ENCODE measurements at places on chromosomes 2 and 18.

- DNase-seq, result no peak
Observed at GRCh38 chr2:57759131-57759530, 287.5 kb upstream of the VRK2 start.

GRCh38 chr2:176508374-176508773 lies 239.1 kb downstream of the MTX2 start:
- peak; percentile 8 for DNase-seq

GRCh38 chr2:110748489-110748867 lies 16.1 kb downstream of the ACOXL start:
- peak; percentile 85 for DNase-seq

- no peak for DNase-seq
Observed at GRCh38 chr2:228762565-228762964, 508.5 kb downstream of the PID1 start.

GRCh38 chr2:234032279-234032856 lies 18.1 kb upstream of the SPP2 start:
- no peak for DNase-seq

DNA sequence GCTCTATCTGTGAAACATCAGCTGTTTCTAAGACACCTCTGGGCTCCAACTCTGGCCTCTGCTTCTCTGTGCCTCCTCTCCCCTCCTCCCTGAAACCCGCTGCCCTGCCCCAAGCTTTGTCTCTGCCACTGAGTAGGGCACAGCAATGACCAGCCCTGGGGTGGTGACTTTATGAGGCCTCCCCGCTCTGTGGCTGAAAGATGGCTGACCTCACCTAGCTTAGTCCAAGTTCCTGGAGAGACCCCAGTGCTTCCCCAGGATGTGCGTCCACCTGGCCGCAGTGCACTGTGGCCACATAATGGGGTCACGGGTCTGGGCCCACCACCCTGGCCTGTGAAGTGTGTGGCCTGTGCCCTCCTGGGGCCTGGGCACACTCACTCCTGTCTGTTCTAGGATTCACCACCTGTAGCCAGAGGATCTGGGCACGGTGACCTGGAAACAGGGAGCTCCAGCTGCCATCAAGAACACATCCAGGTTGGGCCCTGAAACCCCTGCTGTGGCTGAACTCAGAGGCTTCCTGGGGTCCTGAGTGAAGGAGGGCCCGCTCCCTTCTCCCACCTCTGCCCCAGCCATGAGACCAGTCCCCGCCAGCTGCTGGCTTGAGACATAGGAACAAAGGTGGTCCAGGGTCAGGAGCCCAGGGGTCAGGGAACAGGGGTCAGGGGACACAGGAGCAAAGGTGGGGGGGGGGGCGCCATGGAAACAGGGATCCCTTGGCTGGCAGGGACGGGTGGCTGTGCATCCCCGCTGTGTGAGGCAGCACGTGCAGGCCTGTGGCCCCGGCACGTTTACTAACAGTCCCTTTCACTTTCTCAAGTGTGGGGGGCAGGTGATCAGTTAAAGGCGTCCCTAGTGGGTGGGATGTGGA lies 29.3 kb upstream of the OTOS start:
- DNase-seq, result no peak

GRCh38 chr2:1675633-1676032 lies 68.7 kb downstream of the PXDN start:
- no peak for DNase-seq

DNA sequence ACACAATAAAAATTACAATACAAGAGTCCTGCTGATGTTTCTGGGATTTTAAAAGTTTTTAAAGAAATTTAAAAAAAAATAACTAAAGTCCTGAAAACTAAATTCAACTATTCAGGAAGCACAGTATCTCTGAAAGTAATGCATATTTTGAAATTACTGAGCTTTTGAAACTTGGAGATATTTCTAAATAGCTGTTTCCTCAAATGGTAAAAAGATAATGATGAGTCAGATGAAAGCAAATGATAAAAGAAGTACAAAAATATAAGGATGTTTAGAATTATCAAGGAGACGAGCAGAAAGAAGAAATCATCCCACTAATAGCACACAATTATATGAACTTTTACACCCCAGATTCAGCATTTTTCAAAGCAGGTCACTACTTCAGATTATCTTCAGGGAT lies 90.2 kb upstream of the SLC25A52 start:
- no peak for DNase-seq

GRCh38 chr2:97646977-97647376 lies 1.1 kb downstream of the COX5B start:
- DNase-seq, result no peak

- no peak for DNase-seq
Observed at GRCh38 chr18:9474108-9474982, 968 bp upstream of the RALBP1 start.

GRCh38 chr2:109295781-109296117 lies 166.7 kb downstream of the SH3RF3 start:
- no peak for DNase-seq

- no peak for DNase-seq
Observed at GRCh38 chr2:196750291-196750923, 49.1 kb downstream of the GTF3C3 start.

GRCh38 chr18:31744321-31745067 lies 16.2 kb downstream of the SLC25A52 start:
- DNase-seq, result no peak

DNA sequence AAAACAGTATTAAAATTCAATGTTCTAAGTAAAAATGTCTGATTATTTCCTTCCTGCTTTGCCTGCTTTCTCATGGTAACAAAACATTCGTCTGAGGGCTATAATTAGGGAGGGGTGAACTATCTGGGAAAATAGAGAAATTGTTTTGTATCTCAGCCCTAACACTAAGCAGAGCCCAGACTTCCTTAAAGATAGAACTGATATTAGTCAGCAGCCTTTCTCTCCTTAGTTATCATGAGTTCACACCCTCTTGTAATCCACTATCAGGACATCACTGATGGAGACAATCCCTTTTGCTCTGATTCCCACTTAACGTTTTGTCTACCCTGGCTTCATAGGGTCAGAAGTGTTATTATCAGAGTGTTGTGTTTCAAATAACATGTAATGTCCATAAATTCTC lies 701.1 kb upstream of the ZEB2 start:
- DNase-seq, result no peak

GRCh38 chr2:63743170-63743981 lies 98.3 kb upstream of the UGP2 start:
- DNase-seq, result no peak

GRCh38 chr18:28794459-28795245 lies 617.7 kb upstream of the CDH2 start:
- DNase-seq, result no peak

- no peak for DNase-seq
Observed at GRCh38 chr2:83997889-83998288, 461.2 kb downstream of the SUCLG1 start.

- DNase-seq, result no peak
Observed at GRCh38 chr18:46719388-46719787, 37.5 kb downstream of the ST8SIA5 start.

GRCh38 chr2:68110102-68110501 lies 47.3 kb upstream of the C1D start:
- no peak for DNase-seq

DNA sequence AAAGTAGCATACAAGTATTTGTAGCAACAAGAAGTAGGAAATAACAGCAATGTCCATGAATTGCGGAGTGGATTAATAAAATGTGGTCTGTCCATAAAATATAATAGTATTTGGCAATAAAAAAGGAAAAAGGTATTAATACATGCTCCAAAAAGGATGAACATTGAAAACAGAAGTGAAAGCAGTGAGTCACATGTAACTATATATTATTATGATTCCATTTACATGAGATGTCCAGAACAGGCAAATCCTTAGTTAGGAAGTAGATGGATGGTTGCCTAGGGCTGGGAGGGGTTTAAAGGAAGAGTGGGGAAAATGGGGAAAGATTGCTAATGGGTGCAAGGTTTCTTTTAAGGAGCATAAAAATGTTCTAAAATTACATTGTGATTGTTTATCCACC lies 44.5 kb downstream of the CCDC74A start:
- no peak for DNase-seq

GRCh38 chr2:201913201-201913600 lies 106.9 kb downstream of the CDK15 start:
- no peak for DNase-seq

DNA sequence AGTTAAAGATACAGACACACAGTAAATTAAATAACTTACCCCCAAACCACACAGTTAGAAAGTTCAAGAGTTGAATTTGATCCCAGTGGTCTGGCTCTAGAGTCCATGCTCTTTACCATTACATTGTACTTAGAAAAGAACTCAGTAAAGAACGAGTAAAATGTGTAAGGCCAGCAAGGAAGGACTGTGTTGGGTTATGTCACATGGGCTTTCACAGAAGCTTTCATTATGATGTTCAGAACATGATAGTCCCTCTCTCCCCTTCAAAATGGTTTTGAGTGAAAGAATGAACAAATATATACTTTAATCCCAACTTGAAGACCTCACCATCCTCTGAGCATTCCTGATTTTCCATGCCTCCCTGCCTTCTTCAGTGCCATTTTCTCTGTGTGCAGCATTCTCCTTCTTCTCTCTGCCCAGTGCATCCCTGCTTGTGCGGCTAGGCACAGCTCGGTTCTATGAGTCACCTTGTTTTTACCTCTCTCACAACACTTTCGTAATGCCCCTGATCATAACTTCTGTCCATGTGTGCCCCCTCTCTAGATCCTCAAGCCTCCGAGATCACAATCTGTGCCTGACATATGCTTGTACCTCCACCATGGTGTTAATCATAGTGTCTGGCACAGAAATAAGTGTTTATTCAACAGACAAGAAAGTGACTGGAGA lies 22.0 kb downstream of the RASGRP3 start:
- DNase-seq, result no peak

DNA sequence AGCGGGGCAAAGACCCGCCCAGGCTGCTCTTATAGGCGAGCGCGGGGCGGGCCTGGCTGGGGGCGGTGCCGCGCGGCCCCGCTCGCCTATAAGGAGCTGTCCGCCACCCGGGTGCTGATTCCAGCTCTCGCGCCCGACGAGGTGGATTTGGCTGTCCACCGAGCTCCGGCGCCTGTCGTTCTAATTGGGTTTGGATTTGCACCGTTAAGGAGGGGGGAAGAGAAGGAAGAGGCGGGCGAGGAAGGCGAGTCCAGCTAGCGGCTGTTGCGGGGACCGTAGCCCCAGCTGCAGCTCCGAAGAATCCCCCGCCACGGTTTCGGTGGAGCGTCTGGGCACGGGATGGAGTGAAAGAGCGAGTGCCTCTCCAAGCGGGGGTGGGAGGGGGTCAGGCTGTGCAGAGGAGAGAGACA lies at the start of gene CNTNAP5:
Gene CNTNAP5, plus strand, starts transcription at position 117 of the 410 bp plus-strand sequence. CDS start 364 bp downstream, outside the sequence.
- DNase-seq, result peak; percentile 4

DNA sequence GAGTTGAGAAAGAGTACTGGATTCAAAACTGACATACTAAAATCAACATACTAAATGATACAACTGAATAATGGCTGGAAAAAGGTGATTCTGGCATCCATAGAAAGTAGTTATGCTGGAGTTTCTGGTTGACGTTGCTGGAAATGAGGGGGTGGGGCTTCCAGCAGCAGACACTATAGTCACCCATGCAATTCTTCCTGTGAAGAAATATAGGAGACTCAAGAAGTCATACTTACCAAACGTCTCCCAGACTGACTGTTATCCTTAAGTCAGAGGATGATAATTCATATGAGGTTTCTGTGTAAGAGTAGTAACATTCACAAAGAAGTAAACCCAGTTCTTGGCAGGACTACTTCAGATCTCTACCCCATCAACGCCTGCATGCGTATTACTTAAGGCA lies 23.6 kb downstream of the DTNB start:
- no peak for DNase-seq

- DNase-seq, result no peak
Observed at GRCh38 chr2:185475914-185476313, 262.7 kb upstream of the FSIP2 start.

- DNase-seq, result no peak
Observed at GRCh38 chr2:143965493-143966164, 554.3 kb downstream of the ZEB2 start.

- no peak for DNase-seq
Observed at GRCh38 chr2:241274127-241274526, 41.3 kb downstream of the HDLBP start.

DNA sequence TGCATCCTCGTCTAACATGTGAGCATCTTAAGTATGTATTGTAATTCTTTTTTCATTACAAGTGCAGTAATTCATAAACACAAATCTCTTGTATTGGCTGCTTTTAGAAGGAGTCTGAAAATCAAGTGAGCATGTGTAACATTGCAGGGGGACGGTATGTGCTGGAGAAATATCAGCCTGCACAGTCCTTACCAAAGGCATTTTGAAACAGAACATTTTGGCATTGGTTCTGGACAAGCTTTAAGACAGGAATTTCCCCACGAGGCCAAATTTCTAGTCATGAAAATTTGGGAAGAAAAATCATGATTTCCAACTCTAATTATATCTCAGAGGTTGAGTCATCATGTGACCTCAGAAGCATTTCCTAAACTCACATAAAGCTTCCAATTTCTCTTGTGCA lies 24.7 kb upstream of the NRP2 start:
- DNase-seq, result no peak

- DNase-seq, result no peak
Observed at GRCh38 chr18:64679121-64679520, 530.2 kb upstream of the LINC00305 start.

- no peak for DNase-seq
Observed at GRCh38 chr2:8806885-8807704, 30.3 kb downstream of the KIDINS220 start.

GRCh38 chr2:71253476-71253875 lies 26.6 kb upstream of the PAIP2B start:
- DNase-seq, result no peak

DNA sequence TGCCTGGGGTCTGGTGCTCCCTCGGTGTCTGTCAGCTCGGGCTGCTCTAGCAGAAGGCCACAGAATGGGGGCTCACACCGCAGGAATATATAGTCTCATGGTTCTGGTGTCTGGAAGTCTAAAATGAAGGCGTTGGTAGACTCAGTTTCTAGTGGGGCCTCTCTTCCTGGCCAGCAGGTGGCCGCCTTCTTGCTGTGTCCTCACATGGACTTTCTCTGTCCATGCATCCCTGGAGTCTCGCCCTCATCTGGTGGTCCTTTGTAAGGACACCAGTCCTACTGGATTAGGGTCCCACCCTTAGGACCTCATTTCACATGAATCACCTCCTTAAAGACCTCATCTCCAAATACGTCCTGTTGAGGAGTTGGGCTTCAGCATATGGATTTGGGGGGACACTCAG lies 65.7 kb downstream of the RRM2 start:
- no peak for DNase-seq

DNA sequence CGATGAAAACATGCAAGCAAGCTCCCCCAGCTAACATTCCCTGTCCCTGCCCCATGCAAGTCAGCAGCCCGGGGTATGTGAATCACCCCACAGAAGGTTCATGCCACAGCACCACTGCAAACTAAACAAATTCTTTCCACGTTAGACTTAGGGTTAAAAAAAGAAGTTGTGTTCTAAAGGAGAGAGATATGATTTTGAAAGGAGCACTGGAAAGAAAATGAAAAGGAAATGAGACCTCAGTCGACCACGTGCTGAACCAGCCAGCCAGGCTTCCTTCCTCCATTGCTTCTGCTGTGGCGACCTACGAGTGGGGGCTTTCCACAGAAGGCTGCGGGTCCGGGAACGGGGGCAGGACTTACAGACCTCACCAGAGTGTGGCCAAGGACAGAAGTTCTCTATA lies 52.0 kb downstream of the ARL4C start:
- DNase-seq, result peak; percentile 48

GRCh38 chr2:56260415-56260814 lies 76.6 kb downstream of the CCDC85A start:
- no peak for DNase-seq

Measured in T-helper 2 cell treated with Interferon-gamma antibody and Interleukin-4, amounts not matched to agents 5 μg/mL and 100 μg/mL, for 36 hours (primary cell).